ENCODE measurements at places on chromosomes 2 and 18.

DNA sequence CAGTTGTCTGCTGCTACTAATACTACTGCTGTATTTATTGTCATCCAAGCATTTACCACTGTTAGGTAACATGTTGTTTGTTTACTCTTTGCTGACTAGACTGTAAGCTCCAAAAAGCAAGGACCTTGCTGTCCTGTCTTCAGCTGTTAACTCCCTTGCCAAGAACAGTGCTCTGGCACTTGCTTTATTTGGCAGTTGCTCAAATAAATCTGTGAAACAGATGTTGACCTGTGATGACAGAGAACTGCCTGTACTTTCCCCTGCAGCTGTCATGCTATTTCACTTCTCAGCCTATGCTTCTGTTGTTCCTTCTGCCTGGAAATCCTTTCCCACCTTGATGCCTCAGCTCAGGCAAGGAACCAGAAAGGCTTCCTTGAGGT, 181.2 kb downstream of the ATAD2B start:
- no peak for DNase-seq

DNA sequence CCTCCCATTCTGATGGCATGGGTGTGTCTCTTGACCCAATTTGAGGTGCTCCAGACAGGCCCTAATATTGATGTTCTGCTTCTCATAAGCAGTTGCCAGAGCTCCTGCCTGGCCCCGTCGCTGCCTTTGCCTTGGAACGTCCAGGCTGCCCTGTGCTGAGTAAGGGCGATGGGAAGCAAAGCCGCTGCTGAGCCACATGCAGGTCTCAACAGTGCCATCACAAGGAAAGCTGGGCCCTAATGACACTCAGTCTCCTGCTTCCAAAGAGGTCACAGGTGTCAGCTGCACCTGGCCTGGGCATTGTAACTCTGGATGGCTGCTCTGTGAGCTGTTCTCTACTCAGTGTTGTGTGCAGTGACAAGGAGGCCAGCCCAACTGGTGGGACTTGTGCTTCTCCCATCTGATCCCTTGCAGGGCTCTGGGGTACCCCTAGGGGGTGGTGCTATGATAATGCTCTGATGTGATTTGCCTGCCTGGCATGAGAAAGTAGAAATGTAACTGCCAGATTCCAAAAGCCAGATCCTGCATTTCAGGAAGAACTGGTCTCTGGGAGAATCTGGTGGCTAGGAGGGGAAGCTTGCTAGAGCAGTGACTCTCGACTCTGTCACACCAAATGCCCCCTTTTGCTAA, 8.7 kb downstream of the TTC39C start:
- DNase-seq: peak; percentile 44

- DNase-seq: no peak
Measured at GRCh38 chr18:28768791-28769768, 592.1 kb upstream of the CDH2 start.

DNA sequence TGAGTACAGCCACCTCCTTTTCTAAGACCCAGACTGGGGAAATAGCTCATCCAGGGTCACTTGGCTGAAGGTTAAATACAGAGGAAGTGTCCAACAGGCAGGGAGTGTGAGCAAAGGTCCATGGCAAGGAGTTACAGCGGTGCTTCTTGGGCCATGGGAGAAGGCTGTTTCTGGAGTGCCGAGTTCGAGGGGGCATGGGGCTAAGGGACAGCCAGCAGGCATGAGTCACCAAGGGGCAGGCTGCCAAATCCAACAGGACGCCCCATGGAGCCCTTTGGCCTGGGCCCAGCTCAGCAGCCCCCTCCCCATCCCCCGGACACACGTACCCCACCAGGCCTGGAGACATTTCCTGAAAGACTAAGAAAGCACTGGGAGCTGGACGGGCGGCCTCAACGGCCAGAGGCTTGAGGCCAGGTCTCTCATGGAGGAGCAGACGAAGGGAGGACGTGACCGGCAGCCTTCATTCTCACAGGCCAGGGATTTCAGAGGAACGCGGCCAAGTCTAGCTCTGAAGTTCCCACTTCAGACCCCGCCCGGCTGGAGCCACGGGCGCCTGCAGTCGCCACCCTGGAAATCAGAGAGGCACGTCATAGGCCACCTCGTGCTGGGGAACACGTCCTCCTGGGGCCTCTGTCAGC, 160.4 kb downstream of the SMAD7 start:
- DNase-seq: peak; percentile 31

DNA sequence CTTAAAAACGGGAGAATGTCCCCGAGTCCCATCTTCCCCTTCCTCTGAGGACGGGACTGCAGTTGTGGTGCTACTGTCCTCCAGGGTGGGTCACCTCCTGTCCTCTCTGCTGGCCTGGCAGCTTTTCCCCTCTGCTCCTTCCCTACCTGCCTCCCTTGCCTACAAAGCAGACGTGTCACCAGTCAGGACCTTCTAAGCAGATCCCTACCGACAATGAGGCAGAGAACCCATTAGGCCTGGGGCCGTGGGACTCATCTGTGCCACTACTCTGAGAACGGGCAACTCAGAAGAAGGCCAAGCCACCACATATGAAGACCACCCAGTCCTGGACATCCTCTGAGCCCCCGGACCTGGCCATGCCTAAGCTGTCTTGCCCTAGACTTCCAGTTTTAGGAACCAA, 103.0 kb upstream of the TEX51 start:
- DNase-seq: no peak

DNA sequence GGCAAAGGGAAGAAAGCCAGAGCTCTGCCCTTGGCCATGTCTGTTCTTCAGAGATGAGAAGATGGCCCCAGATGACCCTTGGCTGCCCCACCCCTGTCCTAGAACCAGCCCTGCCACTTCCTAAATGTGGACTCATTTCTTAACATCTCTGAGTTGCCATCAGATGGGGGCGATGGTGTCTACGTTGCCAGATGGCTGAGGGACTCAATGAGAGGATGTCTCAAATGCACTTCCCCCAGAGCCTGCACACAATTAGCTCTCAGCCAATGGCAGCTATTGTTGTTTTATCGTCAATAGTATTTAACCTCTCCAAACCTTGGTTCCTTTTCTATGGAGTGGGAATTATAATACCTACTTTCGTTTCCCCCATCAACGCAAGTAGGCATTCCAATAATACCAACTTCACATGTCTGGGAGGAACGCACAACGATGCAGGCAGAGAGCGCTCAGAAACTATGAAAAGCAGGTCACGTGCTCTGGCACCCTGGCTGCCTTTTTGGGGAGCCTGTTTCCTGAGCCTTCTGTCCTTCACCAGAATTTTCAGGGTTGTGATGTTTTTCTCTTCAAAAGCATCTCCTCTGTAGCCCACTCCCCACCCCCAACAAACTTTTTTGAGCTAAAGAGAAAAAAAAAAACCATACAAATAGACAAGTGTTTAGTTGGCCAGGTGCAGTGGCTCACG, 100.3 kb downstream of the MCFD2 start:
- DNase-seq: peak; percentile 69

DNA sequence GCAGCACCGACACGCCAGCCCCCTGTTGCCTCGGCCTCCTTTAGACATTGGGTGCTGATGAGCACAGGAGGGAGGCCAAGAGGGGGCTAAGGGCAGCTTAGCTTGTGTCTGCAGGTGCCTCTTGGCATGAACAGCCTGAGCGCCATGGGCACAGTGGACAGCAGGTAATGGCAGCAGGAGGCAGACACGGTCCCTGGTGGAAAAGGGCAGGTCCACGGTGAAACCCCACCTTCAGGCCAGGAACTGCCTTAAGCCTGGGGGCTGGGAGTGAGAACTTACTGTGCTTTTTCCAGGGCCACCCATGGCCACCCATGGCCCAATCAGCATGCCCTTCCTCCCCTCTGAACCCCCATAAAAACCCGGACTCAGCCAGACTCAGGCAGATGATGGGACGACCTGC, 633.4 kb upstream of the TMEFF2 start:
- DNase-seq: no peak

- peak; percentile 25 for DNase-seq
Measured at GRCh38 chr2:158319269-158319668, 137.3 kb downstream of the CCDC148 start.

- DNase-seq: no peak
Measured at GRCh38 chr18:79772108-79772864, 25.5 kb upstream of the KCNG2 start.

DNA sequence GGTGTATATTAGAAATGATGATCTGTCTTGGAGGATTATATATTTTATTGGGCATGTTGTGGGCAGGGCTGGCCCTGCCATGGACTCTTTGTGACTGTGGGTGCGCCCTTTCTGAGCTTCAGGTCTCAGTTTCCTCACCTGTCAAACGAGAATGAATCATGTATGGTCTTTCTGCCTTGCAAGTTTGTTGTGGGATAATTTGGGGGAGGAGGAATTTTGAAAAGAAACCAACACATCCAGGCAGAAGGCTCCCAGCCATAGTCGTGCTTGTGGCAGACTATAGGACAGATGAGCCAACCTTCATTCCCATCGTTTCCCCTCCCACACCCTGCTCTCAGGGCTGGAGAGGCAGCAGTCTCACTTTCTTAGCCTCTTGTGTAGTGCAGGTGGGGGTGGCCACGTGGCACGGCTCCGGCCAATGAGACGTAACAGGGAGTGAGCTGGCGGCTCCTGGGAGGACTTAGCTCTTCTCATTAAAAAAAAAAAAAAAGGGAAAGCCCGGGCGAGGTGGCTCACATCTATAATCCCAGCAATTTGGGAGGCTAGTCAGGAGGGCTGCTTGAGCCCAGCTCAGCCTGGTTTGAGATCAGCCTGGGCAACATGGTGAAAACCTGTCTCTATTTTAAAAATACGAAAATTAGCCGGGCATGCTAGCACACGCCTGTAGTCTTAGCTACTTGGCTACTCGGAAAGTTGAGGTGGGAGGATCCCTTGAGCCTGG, 63.1 kb downstream of the RHOB start:
- DNase-seq: peak; percentile 33

GRCh38 chr18:67644226-67644625, 127.7 kb upstream of the DSEL start:
- no peak for DNase-seq

GRCh38 chr18:9861157-9861556, 24.6 kb upstream of the TXNDC2 start:
- DNase-seq: no peak

GRCh38 chr2:196291873-196292800, 120.8 kb upstream of the STK17B start:
- DNase-seq: peak; percentile 64

DNA sequence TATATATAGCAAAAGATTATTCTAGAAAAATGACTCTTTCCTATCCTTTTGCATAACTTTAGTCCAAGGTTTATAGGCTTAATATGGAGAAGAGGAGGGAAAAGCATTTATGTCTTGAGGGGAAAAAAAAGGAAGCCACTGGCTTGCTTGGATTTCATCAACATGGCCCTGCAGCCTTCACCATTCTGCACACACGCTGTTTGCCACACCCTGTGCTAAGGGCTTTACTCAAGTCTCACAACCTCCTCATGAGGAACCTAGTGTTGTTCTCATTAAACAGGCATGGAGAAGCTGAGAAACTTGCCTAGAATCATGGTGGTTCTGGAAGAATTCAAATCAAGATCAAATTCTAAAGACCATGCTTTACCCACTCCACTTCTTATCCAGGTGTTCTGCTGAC, 117.3 kb upstream of the TTC39C start:
- peak; percentile 20 for DNase-seq

DNA sequence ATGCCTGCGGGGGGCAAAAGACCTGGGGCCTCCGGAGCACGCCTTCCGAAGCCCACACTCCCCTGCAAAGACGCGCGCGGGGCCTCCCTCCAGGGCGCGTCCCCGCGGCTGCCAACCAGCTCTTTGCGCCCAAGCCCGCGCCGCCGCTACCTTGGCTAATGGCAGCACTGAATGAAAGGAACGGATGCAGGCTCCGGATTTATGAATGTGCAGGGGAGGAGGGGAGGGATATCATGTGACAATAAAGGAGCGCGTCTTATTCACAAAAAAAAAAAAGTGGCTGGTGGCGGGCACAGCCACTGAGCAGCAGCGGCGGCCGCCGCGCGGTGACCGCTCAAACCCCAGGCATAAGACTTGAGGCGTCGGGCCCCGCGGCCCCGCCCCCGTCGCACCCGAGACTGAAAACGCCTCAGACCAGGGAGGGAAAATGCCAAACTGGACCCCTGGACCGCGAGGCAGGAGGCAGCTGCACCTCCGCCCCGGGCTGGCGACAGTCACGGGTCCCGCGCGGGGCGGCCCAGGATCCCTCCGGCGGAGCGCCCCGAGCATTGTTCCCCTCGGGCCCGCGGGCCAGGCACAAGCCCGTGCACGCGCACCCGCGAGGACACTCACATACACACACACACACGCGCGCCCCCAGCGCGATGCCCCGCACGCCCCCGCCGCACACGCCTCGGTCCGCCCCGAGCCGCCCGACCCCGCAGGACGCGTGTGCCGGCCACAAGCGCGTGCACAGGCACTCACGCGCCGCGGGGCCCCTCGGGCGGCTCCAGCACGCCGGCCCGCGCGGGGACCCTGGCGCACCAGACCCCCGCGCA, 1.6 kb downstream of the SPRED2 start:
- peak; percentile 80 for DNase-seq

- peak; percentile 96 for DNase-seq
Measured at GRCh38 chr2:96536445-96537065, at the start of gene ARID5A. Gene ARID5A (plus strand): TSS chr2:96536752. CDS start chr2:96536827, 75 bp downstream.

DNA sequence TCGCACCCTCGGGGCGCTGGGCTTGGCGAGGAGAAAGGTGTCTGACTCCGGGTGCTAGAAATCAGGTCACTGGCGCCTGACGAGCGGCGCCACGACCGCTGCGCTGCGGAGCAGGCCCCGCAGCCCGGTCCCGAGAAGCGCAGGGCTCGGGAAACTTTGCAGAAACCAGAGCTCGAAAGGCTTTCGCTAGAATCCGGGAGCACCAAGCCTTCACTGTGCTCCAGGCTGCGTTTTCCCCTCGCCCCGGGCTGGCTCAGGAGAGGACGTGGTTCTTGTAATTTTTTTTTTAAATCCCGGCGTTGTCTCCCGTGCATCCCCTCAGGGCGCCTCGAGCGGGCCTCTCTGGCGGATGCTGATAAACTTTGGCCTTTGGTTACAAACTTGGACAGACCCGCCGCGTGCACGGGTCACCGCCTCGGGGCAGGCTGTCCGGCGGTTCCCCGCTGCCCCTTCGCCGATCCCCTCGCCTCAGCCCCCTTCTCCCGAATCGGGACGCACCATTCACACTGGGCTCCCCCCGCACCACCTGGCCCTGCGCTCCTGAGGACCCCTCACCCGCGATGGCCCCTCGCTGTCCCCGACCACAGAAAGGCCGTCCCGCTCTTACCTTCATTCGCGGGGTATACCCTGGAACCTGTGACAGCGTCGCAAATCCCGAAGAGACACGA, 419 bp downstream of the EPHA4 start:
- DNase-seq: no peak

- no peak for DNase-seq
Measured at GRCh38 chr2:85468704-85469349, 50.3 kb downstream of the SH2D6 start.

DNA sequence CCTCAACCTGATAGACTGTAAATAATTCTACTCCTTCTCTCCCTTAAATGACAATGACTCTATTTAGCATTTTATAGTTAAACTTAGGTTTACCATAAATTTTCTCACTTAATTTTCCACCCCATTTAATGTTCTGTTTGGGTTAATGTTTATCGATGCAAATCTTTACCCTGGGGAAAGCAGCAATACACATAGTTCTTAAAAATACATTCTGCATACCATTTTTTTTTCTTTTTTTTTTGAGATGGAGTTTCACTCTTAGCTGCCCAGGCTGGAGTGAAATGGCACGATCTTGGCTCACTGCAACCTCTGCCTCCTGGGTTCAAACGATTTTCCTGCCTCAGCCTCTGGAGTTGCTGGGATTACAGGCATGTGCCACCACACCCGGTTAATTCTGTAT, 14.0 kb downstream of the STAM2 start:
- no peak for DNase-seq

Data from suppressor macrophage treated with lipopolysaccharide for 1 hour (primary cell).